Hepatic stellate cell (primary cell): ENCODE measurements at places on chromosomes 4 and X.

DNA sequence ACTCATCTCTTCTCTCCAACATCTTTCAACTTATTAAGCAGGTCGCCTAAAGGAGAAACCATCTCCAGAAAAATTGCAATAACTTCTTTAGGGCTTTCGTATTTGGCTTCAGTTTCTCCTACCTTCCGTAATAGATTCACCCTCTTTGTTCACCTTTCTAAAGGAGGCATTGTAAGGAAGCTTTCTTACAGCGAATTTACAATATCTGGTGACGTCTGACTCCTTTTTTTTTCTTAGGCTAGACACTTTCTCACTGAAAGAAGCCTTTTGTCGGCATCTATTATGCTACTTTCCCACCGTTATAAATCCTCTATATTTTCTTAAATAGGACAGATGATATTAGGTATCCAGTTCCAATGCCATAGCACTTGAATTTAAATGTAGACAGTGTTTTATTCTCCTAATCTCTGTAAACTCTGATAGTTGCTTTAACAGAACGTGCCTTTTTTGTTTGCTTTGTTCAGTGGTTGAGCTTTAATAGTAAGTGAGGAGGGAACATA, 302.4 kb downstream of the IL1RAPL1 start:
- no peak for DNase-seq

GRCh38 chr4:184472614-184473498, 1.5 kb downstream of the IRF2 start:
- peak; percentile 87 for DNase-seq

GRCh38 chr4:4254199-4254598, 6.2 kb upstream of the TMEM128 start:
- DNase-seq = no peak

DNA sequence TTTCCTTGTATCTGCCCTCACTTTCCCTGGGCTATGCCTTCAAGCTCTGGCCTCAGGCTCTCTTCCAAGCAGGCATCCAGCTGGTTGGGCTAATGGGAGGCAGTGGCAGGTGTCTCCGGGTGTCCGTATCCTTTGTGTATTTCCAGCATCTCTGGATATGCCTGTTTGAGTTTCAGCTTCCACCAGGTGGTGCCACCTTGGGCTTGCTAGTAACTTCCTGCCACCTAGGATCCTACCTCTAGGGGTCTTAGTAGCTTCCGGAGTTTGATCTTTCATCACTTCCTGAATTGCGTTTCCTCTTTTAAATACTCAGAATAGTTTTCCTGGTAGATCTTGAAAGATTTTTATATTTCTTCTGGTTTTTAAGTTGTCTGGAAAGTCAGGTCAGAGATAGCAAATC, 23.2 kb upstream of the ANOS1 start:
- DNase-seq = no peak

DNA sequence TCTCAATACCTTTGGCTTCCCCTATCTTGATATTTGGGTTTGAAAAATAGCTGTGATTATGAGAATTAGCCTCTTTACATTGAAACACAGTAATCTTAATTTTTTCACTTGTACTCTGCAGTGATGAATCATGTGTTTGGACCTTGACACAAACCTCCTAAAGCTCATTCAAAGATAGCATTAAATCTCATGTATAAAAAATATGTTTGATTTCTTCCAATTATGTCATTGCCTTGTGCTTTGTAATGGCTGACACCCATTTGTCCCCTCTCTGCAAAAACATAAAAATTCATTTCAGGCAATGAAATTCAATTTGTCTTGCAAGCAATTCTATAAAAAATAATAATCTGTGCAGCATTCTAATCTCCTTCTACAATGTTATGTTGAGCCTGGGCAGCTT, 422.4 kb upstream of the BOD1L1 start:
- DNase-seq = no peak

DNA sequence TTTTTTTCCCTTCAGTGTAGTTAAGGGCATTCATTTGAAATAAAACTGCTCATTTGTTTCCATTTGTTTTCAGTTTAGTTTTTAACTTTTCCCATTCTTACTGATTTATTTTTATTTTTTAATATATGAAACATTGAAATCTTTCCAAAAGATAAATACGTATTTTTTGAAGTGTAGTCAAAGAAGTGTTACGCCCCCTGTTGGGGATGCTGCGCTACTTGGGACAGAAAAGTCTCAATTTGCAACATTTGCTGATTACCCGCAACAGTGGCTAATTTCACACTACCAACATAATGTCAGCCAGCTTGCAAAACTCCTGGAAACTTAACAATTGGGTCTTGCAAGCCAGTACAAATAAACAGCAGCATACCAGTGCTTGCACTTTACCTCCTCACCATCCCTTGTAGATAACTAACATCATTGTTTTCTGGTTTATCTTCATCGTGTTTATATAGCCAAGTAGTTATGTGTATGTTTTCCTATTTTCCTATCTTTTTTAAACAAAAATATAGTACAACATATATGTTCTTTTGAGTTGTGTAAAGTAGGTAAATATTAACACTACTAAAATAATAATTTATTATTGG, 158.6 kb downstream of the STPG2 start:
- DNase-seq = no peak

GRCh38 chrX:100648458-100649417, 4.7 kb downstream of the SRPX2 start:
- DNase-seq = no peak

GRCh38 chrX:7706032-7706431, 136.9 kb upstream of the VCX start:
- peak; percentile 3 for DNase-seq

DNA sequence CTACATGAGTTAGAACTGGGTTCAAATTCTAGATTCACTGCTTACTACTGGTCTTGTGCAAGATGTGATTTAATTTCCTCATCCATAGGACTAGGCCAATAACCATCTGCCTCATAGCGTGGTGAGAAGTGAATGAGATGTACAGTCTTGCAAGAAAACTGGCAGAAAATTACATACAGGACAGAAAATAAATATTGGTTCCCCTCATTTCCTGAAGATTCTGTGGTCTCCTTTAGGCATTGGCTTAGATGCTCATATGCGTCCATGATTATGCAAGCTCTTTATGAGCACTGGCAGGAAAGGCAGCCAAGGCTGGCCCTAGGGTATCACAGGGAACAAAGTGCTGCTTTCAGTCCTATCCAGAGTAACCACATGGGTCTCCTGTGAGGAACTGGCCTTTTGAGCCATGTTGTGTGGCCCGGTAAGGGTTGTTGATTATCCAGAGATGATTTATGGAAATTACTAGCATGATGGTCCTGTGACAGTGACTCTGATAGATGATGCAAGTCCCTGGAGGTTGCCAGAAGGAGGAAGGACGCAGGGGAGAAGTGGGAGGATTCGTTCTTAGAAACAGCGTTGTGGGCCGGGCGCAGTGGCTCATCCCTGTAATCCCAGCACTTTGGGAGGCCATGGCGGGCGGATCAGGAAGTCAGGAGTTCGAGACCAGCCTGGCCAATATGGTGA, 9.9 kb upstream of the MOB1B start:
- DNase-seq = no peak

DNA sequence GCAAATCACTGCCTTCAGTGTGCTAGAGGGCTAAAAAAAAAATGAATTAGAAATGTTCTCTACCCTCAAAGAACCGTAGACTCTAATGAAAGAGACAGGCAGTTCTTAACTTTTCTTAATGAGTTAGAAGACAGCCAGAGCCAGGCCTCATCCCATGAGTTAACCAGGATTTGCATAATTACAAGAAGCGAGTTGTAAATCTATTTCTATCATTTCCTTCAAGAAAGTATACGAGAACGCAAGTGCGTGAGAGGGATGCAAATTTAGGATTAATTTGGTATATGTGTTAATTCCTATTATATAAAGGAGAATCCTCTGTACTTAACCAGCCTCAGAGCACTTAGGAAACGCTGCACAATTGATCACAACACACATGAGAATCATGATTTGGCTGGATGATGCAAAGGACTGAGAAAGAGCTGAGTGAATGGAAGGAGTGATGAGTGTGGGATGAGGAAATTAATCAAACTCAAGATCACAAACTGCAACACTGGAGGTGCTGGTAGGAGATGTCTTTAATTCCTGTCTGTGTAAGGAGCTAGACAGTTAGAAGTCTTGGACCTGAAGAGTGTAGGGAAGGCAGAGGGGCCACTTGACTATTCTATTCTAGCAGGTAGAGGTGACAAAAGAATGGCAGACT, 157.2 kb downstream of the ATP10D start:
- no peak for DNase-seq

- no peak for DNase-seq
Observed at GRCh38 chr4:5365071-5366008, 314.1 kb downstream of the STK32B start.

DNA sequence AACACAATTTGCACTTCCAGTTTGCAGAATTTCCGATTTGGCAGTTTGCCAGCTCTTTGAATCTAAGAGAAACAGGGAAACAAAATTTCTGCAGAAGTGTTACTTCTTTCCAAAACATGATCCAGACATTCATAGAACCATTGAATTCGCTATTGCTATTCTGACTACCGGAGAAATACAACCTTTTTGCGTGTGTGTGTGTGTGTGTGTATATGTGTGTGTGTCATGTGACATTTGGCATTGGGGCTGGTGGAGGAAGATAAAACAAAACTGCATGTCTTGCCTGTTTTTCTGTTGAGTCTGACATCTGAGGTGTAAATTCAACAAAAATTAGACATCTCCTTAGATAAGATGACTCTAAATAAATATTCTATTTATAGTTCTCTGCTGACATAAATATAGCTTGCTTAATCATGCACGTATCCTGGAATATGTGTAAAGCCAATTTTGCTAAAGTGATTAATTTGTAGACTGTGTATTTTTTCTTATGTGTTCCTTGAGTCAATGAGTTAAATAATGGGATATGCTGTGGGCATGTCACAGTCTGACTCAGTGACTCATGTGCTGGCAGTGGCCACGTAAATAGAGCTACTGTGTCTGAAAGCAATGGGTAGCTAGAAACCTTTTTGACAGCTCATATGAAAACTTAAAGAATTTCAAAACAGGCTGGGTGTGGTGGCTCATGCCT, 98.9 kb downstream of the HPGD start:
- peak; percentile 32 for DNase-seq

DNA sequence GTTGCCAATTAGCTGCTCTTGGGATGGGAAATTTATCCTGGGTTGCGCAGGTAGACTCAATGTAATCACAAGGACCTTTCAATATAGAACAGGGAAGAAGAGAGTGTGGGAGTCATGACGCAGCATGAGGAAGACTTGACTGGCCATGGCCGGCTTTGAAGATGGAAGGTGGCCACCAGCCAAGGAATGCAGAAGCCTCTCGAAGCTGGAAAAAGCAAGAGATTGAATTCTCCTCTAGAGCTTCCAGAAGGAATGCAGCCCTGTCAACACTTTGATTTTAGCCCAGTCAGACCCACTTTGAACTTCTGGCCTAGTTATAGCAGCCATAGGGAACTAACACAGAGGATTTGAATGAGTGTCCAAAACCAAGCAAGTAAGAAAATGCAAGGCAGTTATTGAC, 14.7 kb upstream of the SH3KBP1 start:
- no peak for DNase-seq

GRCh38 chr4:1523907-1524636, 117.8 kb upstream of the NKX1-1 start:
- no peak for DNase-seq

DNA sequence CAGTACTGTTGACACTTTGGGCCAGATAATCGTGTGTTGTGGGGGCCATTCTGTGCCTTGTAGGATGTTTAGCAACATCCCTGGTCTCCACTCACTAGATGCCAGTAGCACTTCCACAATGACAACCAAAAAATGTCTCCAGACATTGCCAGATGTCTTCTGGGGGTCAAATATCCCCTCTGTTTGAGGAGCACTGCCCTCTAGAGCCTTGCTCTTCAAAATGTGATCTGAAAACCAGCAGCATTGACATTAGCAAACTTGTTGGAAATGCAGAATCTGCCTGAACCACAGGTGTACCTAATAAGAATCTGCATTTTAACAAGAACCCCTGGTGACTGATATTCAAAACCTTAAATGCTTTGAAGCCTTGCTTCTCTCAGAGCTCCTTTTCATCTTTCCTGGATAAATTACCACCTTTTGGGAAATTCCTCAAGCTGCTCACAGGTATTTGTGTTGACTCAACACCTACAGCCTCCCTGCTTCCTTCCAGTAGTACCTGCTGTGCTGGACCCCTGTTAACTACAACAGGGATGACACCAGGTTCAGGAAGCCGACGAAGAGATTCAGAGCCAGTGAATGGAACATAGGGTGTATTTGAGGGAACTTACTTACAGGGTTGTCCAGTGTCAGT, 459.0 kb upstream of the NR3C2 start:
- no peak for DNase-seq

DNA sequence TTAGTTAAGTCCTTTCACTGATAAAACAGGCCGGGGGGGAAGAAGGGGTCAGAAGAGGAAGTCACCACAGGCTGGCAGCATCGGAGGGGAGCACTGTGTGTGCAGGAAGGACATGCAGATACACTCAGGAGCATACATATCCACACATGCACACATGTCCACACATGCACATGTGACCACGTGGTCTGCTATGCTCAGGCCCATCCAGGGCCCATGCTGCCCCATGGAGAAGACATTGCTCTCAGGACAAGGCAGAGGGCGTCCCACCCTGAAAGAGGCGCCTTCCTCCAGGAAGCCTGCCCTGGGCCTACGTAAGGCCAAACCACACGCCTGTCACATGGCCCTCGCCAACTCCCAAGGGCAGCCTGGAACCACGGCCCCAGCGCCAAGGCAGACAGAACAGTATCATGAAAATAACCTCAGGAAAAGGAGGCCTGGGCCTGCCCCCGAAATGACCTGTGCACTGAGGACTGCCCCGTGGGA, 15.8 kb downstream of the WDR1 start:
- DNase-seq = no peak

GRCh38 chr4:25223802-25224375, 9.9 kb upstream of the PI4K2B start:
- no peak for DNase-seq

- DNase-seq = no peak
Observed at GRCh38 chrX:115332832-115333231, 43.3 kb downstream of the LUZP4 start.

GRCh38 chr4:2650276-2650675, 105.9 kb downstream of the TNIP2 start:
- DNase-seq = no peak

GRCh38 chr4:138540056-138540800, 298.1 kb upstream of the SLC7A11 start:
- DNase-seq = no peak

GRCh38 chr4:113331811-113332210, 282.4 kb downstream of the ANK2 start:
- no peak for DNase-seq
